ENCODE measurements at places on chromosomes 5 and 9.

DNA sequence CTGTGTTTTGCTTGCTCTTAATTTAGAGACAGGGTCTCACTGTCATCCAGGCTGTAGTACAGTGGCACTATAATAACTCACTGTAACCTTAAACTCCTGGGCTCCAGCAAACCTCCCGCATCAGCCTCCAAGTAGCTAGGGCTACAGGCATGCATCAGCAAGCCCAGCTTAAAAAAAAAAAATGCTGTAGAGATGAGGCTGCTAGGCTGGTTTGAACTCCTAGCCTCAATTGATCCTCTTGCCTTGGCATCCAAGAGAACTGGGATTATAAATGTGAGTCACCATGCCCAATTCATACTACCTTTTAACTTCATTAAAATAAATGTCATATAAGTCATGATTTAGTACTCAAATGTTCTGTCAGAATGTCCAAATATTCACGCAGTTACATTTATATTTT lies 2195.7 kb upstream of the C9orf72 start:
- no peak for DNase-seq

DNA sequence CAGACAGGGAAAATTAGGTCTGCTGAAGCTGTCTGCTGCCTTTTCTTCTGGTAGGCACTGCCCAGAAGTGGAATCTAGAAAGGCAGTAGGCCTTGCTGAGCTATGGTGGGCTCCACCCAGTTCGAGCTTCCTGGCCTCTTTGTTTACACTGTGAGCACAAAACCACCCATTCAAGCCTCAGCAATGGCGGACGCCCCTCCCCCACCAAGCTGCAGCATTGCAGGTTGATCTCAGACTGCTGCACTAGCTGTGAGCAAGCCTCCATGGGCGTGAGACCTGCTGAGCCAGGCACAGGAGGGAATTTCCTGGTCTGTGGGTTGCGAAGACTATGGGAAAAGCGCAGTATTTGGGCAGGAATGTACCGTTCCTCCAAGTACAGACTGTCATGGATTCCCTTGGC lies 18.5 kb downstream of the AGTPBP1 start:
- no peak for DNase-seq

GRCh38 chr9:69137311-69137710 lies 36.8 kb upstream of the TJP2 start:
- DNase-seq: no peak

- no peak for DNase-seq
Measured at GRCh38 chr5:123217173-123217572, 128.1 kb downstream of the PRDM6 start.

GRCh38 chr9:129441852-129442251 lies 179.0 kb downstream of the C9orf50 start:
- DNase-seq: no peak

- DNase-seq: no peak
Measured at GRCh38 chr9:71814815-71815214, 46.5 kb upstream of the CEMIP2 start.

DNA sequence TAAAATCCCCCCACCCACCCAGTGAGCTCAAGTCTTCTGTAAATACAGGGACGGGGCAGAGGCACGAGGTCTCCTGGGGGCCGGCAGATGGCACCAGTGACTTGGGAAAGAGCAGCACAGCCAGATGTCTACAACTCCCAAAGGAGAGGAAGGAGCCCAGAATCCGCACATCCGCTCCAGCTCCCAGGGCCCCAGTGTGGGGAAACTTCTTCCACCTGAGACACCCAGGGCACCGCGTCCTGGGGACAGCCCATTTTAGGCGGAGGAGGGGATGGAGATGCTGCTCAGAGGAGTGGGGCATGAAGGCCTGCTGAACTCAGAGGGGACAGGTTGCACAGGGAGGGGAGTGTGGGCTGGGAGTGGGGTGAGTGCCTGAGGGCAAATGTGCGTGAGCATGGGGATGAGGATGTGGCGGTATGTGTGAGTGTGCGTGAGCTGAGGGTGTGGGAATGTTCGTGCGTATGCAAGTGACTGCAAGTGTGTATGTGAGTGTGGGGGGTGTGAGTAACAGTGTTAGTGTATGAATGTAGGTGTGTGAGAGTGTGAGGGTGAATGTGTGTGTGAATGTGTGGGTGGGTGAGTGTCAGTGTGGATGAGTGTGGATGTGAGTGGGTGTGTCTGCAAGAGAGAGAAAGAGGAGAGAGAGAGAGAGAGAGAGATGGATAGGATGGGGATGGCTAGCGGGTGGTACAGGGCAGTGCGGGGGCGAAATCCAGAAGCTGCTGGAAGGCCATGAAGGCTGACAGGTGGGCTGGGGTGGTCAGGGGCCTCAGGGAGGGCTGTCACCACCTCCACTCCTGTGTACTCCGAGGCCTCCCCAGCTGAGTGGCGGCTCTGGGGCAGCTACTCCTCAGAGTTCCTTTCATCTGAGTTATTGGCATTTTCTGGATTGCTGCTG lies 63.5 kb downstream of the DUSP1 start:
- peak; percentile 61 for DNase-seq

GRCh38 chr9:130347036-130347435 lies 81.5 kb downstream of the HMCN2 start:
- DNase-seq: no peak

- DNase-seq: no peak
Measured at GRCh38 chr5:109833946-109834345, 144.2 kb downstream of the MAN2A1 start.

GRCh38 chr5:169291877-169292276 lies 9.1 kb downstream of the SLIT3 start:
- no peak for DNase-seq

DNA sequence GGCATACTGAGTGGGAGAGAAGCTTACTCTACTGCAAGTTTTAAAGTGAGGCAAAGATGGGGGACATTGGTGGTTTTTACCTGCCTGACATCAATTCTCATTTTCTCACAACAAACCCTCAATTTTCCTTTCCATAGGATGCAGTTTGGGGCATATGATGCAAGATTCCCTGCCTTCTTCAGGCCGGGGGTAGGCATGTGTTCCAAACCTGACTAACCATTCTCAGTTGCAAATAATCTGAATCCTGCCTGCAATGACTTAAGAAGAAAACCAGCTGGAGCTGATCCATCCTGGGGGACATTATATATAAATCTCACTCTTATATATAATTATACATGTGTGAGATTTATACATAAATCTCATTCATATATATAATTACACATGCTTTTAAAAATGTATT lies 223.6 kb upstream of the EFNA5 start:
- no peak for DNase-seq

DNA sequence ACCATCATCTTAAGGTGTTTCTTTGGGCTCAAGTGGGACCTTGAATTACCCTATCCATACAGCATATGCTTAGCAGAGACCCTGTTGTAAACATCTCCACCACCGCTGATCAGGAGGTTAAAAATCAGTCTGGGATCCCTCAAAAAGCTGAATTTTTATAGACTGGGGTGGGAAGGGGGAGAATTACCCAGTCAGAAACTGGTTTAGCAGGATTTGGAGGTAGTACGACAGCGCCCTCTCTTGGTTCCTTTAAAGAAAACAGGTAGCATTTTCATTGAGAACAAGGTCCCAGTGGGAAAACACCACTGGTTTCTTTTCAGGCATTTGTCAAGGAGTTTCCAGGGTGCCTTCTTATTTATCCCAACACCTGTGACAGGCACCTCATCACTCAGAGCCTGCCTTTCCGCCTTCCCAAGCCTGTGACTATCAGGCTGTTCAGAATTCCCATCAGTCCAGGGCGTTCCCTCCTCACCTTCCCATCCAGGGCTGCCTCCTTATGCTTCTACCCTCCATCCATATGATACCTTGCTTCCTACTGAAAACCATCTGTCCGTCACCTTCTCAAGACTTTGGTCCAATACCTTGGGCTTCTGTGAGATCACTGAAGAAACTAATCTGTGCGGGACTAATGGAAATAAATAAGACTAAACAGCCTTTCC lies 203.8 kb upstream of the RAI14 start:
- no peak for DNase-seq

DNA sequence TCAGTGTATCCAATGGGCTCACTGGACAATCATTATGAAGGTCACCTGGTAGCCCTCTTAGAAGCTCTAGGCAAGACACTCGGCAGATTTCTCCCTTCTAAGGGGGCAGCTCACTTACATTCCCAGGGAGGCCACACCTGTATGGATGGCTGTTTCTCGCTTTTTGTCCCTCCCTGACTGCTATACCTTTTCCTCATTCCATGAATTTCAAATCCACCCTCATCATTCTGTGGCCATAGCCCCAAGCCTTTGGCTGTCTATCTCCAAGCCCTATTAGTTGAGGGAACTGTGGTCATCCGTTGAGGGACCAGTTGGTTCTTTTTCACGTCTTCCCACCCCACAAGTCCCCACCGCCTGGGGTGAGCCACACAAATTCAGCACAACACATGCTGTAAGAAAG lies 85.0 kb upstream of the RARS1 start:
- no peak for DNase-seq

- no peak for DNase-seq
Measured at GRCh38 chr9:120608421-120608820, 28.5 kb upstream of the CDK5RAP2 start.

- no peak for DNase-seq
Measured at GRCh38 chr5:74390822-74391221, 249.7 kb downstream of the ENC1 start.

DNA sequence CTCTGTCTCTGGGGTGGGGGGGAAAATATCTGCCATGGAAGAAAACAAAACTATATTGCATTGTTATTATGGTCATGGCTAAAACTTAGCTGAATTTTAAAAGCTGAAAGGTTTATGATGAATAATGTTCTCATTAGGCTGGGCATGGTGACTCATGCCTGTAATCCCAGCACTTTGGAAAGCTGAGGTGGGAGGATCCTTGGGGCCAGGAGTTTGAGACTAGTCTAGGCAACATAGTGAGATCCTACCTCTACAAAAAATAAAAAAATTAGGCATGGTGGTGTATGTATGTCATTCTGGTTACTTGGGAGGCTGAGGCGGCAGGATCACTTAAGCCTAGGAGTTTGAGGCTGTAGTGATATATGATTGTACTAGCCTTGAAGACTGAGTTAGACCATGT lies 44.5 kb downstream of the IPO11 start:
- no peak for DNase-seq

- no peak for DNase-seq
Measured at GRCh38 chr9:12699529-12699928, 6.3 kb downstream of the TYRP1 start.

- peak; percentile 51 for DNase-seq
Measured at GRCh38 chr9:112493393-112494137, 6.9 kb downstream of the KIAA1958 start.

- DNase-seq: no peak
Measured at GRCh38 chr5:93636837-93637236, 53.8 kb downstream of the NR2F1 start.

DNA sequence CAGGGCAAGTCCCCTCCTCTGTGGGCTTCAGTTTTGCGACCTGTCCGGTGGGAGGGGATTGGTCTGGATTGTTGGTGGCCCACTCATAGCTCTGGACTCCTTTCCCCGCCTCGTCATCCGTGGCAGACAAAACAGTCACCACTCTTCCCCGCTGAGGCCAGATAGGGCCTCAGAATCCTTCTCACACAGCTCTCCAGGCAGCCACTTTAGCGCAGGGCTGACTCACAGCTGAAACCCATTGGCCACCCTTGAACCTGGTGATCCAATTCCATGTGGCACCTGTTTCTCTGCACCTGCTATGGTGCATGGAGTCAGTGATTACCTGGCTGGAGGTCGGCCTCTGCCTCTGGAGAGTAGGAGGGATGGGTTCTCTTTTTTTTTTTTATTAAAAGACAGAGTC lies 15.8 kb upstream of the CACFD1 start:
- DNase-seq: no peak

GRCh38 chr9:5630081-5630507 lies 1.2 kb downstream of the RIC1 start:
- no peak for DNase-seq

DNA sequence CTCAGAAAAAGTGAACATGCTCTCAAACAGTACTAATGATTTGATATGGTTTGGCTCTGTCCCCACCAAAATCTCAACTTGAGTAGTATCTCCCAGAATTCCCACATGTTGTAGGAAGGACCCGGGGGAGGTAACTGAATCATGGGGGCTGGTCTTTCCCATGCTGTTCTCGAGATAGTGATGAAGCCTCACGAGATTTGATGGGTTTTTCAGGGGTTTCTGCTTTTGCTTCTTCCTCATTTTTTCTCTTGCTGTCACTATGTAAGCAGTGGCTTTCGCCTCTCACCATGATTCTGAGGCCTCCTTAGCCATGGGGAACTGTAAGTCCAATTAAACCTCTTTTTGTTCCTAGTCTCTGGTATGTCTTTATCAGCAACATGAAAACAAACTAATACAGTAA lies 401.3 kb downstream of the BNC2 start:
- DNase-seq: no peak

DNA sequence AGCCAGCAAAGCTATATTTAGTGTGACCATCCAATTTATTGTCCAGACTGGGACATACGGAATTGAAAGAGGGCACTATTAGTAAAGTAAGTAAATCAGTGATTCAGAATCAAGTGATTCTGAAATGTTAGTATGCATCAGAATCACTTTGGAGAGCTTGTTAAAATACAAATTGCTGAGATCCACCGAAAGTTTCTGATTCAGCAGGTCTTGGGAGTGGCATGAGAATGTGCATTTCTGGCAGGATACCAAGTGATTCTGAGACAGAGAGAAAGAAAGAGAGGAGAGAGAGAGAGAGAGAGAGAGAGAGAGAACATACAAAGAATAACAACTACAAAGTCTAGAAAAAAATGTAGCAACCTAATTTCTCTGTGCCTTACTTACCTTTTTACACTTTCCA lies 65.4 kb upstream of the ASTN2 start:
- DNase-seq: no peak

- DNase-seq: no peak
Measured at GRCh38 chr9:131657037-131657377, 82.9 kb downstream of the RAPGEF1 start.

DNA sequence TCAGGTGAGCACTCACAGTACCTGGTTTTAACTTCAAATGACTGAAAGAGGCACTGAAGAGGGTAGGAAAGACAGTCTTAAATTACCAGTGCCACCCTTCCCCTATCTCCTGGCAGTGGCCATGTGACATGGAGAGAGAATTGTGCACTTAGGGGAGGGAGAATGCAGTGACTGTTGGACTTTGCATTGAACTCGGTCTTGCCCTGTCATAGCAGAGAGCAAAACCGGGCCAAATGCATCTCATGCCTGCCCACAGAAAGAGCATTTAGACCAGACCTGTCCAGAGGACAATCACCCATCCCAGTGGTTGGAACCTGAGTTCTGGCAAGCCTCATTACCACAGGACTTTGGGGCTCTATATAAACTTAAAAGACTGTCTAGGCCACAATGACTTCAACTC lies 211.8 kb upstream of the SH3GL2 start:
- no peak for DNase-seq

DNA sequence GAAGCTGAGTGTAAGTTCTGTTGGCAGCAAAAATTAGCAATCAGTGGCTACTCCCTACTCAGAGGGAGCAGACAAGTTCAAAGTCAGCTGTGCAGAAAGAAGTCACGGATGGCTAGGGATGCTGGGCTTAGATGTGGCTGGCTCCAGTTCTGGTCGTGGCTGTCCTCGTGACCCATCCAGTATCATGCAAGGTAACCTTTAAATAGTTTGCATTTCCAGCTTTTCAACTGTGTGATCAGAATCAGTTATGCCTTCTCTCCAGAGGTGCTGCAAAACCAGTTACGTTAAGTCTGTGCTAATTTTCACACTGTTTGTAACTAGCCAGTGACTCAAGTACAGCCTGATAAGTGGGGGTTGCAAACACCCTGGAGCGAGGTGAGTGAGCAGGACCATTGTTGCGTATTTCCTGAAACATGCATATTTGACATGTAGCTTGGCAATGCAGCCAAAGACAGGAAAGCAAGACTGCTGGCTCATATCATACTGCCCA lies 302.4 kb downstream of the ATPSCKMT start:
- peak; percentile 70 for DNase-seq

- no peak for DNase-seq
Measured at GRCh38 chr5:36691696-36692371, 85.4 kb downstream of the SLC1A3 start.

Measured in RCC 7860 (cell line).